ENCODE measurements at places on chromosomes 4 and X.

GRCh38 chrX:79078114-79078513 is 66.4 kb upstream of the GPR174 start:
- DNase-seq = no peak

DNA sequence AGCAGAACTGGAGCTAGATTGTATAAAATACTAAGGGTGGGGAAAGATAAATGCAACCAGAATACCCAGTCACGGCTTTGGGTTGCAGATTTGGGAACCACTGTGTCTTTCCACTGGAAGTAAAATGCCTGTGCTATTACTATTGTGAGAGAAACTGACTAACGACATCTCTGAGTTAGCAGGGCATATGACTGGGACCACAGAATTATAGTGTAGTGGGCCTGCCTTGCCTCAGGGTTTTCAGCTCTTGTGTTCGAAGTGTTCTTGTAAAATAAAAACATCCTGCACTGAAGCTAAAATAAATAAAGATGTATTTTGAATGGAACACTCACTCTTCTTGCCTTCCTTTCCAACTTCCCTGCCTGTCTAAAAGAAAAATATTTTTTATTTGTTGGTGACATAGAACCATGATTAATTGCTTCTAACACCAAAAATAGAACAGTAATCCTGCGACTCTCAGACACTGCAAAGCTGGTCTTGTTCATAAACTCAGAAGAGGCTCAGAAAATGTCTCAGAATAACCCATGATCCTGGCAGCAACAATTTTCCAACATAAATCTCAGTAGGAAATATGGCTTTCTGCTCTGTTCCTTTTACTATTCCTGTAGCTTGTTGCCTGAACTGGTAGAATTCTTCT is 104.2 kb downstream of the FAM47B start:
- DNase-seq = no peak

DNA sequence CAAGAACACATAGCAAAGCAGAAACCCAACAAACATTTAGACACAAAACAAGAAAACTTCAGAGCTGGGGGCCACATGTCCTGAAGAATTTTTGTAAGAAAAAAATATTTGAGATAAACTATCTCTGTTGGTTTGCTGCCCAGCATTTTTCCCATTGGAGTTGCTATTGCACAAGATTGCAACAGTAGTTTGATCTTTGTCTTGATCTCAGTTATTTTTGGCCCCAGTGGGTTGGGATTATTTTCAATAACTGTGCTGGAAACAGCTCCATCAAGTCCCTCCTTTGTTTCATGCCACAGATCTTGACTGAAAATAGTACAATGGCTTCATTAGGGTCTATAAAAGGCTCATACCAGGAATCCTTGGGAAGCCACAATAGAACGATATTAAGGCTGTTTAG is 103.8 kb upstream of the RAI2 start:
- no peak for DNase-seq

DNA sequence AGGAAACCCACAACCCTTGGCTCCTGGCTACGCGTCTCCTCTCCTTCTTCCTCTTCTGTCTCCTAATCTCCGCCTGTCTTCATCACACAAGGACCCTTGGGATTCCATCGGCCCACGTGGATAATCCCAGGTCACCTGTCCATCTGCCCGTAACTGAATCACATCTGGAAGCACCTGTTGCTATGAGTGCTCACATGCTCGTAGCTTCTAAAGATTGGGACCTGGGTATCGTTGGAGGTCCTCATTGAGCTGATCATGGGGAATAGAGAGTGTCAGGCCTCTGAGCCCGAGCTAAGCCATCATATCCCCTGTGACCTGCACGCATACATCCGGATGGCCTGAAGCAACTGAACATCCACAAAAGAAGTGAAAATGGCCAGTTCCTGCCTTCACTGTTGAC is 175.4 kb downstream of the SHOX start:
- DNase-seq = no peak
